CD4-positive, alpha-beta T cell treated with Interleukin-17A for 1 hour (primary cell): ENCODE measurements at places on chromosomes 12 and 14.

DNA sequence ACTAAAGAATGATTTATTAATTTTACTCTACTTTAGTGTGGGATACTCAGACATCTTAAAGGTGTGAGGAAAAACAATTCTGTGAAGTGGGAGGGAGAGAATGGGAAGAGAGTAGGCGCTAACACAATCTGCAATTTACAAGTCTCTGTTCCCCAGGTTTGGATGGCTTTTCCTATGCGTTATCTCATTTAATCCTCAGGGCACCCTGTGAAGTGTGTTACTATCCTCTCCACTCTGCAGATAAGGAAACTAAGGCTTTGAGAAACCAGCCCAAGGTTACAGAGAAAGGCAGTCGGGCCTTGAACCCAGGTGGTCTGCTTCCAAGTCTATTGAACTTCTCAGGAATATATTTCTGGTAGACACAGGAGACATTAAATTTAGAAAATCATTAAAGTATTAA is 36.2 kb upstream of the TUBA1C start:
- DNase-seq, result no peak

DNA sequence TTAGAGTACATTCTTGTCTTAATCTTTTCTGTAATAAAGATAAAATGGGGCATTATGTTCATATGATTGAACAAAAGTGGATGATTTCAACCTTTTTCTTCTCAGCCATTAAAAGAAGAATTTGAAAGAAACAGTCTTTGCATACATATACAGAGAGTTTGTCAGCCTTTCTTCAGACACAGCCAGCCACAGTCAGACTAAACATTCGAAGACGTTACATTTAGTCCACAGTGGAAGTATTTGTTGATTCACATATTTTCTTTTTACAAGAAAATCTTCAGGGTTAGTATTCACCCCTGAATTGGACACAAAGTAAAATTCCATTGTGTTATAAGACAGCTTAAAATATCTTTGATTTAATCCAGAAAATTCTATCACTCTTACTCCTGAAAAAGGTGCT is 36.2 kb downstream of the ETV6 start:
- DNase-seq, result no peak

DNA sequence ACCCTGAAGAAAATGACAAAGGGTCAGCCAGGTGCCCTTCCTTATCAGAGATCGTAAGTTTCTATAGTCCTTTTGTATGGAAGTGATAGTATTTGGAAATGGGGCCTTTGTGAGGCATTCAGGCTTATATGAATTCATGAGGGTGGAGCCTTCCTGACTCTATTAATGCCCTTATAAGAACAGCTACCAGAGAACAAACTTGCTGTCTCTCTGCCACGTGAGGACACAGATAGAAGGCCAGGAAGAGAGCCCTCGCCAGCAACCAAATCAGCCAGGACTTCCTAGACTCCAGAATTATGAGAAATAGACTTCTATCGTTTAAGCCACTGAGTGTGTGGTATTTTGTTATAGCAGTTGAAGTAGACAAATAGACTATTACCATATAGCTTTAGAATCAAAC is 36.7 kb downstream of the TRMT5 start:
- no peak for DNase-seq

DNA sequence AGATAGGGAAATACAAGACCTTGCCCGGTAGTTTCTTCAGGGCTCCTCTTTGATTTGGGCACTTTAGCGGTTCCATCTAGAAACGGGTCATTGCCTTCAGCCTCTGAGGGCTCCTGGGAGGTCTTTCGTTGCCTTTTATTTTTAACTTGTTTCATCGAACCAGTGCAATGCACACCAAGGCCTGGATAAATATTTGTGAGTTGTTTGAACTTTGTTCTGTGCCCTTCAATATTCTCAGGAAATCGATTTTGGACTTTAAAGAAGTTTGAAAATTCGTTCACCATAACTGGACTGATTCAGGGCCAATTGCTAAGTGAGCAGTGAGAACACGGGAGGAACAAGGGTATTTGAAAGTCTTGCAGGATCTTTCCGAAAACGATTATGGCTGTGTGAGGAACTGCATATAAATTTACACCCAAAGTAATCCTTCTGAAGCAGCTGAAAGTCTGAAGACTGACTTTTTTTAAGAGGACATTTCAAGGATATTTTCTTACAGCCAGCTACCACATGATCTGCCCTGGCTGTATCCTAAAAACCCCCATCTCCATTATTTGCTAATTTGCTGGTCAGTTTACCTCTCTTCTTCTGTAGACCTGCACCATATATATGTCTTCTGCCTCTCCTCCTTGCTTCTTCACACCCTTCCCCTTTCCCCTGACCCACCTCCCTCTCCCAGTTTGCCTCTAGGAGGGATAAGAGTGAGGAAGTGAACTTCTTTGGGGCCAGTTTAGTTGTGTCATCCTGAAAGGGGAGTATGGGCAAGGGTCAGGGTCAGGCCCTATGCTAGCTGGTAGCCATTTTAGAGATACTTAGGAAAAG is 8.0 kb downstream of the DUSP6 start:
- no peak for DNase-seq

GRCh38 chr14:24430682-24431568 is 1.2 kb downstream of the KHNYN start:
- DNase-seq, result peak; percentile 73

GRCh38 chr12:122545855-122546254 is 18.8 kb downstream of the KNTC1 start:
- DNase-seq, result no peak

- DNase-seq, result no peak
These were observed 19.2 kb downstream of the PPTC7 start for GRCh38 chr12:110563702-110564470.

- no peak for DNase-seq
These were observed 16.6 kb downstream of the CCND2 start for GRCh38 chr12:4289998-4290790.

DNA sequence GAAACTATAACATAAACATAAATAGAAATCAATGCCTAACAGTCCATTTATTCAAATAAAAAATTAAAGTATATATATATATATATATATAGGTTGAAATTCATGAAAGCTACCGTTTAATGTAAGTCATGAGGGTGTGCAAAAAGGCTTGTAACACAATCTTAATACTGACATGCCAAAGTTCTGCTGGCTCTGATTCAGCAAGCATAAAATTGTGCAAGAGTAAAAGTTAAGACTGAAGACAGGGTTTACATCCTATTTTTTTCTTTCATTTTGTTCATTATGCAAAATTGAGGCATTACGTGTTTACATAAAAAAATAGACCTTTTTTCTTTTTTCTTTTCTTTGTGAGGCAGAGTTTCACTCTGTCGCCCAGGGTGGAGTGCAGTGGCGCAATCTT is 984.2 kb downstream of the FSCB start:
- DNase-seq, result no peak
